ENCODE measurements at places on chromosomes 6 and 20.

GRCh38 chr20:2005831-2006426 is 12.1 kb upstream of the PDYN start:
- peak; percentile 38 for DNase-seq

DNA sequence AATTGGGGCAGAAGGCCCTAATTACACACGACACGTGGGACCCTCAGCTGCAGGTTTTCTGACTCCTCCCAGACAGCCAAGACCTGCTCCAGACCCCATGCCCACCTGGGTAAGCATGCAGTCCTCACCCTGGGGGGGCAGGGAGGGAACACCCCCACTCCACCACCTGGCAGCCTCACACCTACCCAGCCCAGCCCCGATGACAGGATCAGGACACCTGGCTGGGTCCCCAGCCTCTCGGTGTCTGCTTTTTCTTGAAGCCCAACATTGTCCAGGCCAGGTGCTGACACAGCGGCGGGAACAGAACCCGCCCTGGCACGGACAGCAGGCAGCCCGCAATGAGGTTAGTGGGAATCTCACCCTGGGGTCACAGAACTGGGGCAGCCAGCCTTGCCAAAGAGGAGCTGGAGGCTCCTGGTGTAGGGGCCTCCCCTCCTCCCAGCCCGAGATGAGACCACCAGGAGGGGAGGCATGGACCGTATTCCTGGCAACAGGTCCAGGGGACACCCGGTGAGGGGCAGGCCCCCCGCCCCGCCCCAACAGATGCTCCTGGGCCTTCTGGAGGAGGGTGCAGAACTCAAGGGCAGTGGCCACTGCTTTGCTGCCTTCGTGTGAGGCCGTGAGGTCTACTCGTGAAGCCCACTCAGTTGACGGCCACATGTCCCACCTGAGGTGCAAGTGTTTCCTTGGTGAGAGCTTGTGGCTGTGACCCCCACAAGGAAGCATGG is 103.8 kb downstream of the DLL1 start:
- no peak for DNase-seq

DNA sequence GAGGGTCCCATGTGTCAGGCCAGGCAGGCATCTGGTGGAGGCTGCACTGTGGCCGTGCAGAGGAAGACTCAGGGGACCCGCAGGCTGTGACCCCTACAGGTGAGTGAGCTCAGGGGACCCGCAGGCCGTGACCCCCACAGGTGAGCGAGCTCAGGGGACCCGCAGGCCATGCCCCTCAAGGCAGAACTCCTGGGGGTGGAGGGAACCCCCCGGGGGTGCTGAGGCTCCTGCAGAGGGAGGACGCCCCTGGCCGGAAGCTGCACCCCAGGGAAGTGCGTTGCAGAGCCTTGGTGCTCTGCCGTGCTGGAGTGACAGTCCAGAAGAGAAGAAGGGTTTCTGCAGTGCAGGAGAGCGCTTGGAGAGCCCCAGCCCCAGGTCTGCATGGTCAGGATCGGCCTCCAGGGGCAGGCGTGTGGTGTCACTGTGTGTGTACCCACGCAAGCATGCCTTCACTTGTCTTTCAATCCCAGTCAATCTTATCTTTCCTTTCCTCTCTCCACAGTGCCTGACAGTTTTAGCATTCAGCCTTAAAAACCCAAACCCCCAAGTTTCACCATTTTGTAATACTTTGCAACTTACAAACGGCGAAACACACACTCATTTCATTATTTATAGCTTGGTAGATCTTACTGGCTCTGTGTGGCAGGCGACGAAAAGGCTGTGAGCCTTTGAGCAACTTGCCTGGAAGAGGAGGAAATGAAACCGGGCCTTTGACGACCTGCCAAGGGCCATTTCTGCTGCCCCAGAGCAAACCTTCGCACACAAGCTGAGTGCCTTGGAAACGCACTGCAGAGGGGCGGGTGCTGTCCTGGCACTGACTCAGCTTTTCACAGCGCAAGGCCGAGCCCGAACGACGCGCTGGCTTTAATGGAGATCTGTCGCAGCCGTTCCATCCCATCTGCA is 101.4 kb upstream of the AGPAT4 start:
- DNase-seq, result no peak

- DNase-seq, result no peak
These were observed 106.4 kb downstream of the COL9A1 start for GRCh38 chr6:70196531-70196930.

DNA sequence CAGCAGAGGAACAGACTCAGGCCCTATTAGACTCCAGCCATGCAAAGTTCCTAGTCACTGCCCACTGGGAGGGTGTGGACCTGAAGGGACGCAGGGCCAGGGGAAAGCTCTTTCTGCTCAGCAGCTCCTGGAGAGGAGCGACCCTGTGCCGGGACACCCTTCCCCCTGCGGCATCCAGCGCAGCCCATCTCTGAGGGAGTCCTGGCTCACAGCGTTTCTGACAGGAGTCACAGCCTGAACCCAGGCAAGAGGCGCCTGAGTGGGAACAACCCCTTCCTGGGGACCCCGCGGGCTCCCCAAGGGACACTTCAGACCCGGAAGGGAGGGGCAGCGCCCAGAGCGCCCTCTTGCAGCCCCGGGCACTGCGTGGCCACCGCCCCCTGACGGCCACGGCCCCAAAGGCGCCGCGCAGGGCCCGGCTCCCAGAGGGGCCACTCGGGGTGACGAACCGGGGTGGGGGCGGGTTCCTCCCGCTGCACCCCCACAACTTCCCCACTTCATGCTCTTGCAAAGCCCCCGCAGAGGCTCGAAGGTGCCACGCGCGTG is 862 bp downstream of the UCKL1 start:
- no peak for DNase-seq

DNA sequence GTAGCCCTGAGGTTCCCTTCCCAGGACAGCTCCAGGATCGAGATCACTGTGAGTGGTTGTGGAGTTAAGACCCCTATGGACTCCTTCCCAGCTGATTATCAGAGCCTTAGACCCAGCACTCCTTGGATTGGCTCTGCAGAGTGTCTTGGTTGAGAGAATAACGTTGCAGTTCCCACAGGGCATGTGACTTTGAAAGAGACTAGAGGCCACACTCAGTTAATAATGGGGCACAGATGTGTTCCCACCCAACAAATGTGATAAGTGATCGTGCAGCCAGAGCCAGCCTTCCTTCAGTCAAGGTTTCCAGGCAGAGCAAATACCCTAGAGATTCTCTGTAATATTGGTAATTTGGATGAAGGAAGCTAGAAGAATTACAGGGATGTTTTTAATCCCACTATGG is 5.2 kb upstream of the BTN2A2 start:
- DNase-seq, result no peak

- no peak for DNase-seq
These were observed 79.2 kb downstream of the CBFA2T2 start for GRCh38 chr20:33568868-33569801.

DNA sequence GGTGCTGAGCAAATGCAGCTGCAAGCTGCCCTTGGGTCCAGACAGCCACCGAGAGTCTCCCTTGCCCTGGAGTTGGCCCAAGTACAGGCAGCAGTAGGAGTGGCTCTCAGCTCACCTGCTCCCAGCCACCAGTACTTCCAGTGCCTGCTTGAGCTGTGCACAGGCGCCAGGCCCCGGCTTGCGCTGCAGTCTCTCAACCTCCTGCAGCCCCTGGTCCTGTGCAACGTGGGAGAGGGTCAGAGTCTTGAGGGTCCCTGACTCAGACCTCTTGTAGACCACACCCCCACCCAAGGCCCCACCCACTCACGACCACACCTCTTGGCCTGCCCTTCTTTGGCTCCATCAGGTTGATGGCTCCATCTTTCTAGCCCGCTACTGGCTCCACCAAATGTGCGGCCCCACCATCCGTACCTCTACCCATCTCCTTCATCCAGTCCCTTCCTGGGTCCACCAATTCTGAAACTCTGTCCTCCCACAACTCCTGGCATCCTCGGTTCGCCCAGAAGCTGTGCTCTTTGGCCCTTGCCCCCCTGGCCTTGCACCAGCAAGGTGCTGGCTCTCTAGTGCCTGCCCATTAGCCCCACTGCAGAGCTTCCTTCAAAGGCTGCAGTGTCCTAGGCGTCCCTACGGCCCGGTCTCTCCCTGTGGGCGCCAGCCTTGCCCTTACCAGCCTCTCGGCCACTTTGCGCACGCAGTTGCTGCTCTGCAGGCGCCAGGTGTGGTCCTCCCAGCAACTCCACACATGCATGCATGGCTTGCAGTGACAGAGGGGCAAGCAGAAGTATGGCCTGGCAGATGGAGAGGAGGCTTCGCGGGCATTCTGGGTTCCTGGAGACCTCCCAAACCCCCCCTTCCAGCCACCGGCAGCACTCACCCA is 16.5 kb upstream of the SPAG4 start:
- no peak for DNase-seq

DNA sequence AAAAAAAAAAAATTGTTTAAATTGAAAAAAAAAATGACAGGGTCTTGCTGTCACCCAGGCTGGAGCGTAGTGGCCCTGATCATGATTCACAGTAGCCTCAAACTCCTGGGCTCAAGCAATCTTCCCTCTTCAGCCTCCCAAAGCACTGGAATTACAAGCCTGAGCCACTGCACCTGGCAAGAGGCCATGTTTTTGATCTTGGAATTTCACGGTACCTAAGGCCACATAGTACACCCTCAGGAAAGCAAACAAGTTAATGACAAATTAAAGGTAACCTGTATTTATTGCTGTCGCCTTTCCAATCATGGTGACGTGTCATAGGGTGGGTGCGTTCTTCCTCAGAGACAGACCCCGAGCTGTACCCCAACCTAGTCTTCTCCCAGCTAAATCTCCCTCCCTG is 79.2 kb downstream of the LINC00237 start:
- DNase-seq, result no peak

DNA sequence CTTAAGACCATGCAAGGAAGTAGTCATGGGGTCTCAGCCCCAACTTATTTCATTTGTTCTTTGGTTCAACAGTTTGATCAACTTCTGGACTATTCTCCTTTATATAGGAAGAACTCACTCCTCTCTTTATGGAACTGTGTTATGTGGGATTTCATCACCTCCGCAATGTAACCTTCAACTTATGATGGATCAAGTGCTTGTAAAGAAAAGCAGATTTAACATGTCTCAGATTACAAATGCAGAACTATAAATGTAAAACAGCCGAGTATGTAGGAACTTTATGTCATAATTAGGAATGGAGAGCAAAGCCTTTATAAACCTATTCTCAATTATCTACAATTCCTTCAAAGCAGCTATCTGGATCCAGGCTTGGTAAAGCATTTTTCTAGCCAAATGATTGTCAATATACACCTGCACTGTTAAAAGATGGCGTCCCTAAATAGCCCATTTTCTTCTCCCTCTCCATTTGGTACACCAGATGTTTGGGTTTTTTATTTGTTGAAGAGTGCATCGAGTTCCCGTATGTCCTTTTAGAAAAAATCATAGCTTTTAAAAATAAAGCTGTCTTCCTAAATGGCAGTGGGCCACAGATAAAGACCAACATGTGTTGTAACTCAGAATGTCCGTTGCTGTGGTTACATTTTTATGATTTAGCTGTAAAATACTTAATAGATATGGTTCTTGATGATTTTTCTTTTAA is 985.1 kb upstream of the SLC35B3 start:
- no peak for DNase-seq

DNA sequence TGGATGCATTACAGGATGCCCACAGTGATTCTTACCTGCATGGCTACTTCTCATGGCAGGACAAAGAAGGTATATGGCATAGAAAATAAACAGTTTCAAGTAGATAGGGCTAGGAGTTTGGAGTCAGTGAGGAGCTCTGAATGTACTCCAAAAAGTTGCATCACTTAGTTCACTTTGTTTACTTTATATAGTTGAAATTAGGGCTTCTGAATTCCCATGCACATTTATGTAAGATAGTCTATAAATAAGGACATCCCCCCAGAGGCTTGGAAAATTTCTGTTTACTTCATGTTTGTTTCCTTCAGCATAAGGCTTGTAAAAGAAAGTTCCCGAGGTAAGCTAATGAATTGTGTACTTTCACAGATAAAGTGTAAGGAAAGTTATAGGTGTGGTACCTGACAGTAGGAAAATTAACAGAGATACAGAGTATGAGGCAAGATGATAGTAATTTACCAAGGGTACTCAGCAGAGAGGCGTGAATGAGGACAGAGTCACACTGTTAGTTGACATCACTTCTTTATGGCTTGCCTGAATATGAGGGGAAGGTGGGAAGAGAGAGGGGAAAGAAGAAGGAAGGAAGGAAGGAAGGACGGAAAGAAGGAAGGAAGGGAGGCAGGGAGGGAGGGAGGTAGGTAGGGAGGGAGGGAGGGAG is 51.1 kb downstream of the ADTRP start:
- no peak for DNase-seq

DNA sequence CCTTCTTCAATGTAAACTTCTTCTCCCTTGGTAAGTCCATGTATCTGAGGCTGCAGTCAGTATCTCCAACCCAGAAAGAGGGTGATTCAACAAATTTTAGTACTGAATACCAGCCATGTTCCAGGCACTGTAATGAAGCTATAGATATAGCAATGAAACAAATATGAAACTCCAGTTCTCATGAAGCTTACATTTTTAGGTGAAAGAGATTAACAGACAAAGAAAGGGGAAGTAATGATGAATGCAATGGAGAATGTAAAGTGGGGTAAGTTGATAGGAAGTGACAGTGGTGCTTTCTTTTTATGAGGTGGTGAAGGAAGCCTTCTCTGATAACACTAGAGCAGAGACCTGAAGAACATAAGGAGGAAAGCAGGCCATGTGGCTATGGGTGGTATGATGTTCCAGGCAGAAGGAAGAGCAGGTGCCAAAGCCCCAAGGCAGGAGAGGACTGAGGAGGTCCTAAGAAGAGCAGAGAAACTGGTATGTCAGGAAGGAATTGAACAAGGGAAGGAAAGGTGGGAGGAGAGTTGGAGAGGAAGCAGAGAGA is 143.6 kb downstream of the TFAP2B start:
- DNase-seq, result no peak

DNA sequence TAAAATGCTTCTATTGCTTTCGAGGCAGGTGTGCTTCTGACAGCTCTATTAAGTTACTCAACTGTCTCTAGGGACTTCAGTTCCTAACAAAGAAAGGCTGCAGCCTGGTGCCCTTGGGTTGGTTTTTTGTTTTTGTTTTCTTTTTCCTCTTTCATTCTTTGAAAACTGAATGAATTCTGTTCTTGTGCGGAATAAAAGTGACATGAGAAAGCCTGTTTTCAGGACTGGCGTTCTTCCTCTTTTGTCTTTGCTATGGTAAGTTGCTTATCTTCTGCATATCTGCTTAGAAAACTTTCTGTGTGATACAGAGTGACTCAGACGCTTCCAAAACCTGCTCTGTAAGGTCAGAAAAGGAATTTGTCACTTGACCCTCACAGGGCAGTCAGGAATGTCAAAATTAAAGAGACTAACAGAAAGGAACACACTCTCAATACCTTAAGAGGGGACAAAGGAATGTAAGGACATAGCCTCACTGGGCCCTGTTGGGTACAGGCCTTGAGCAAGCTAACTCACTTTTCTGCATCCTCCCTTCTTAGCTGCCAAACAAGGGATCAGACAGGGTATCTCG is 56.2 kb upstream of the NHSL1 start:
- DNase-seq, result no peak
